Left ventricle myocardium superior (tissue), 1 donor: ENCODE measurements at places on chromosomes 2 and 18. TPM values are rescaled to one million over a fixed set of nuclear protein-coding genes. Genes with fewer than 3 reads are reported as not detected.
A peak's percentile ranks its signal among the peaks of the same experiment; 100 is the strongest.

DNA sequence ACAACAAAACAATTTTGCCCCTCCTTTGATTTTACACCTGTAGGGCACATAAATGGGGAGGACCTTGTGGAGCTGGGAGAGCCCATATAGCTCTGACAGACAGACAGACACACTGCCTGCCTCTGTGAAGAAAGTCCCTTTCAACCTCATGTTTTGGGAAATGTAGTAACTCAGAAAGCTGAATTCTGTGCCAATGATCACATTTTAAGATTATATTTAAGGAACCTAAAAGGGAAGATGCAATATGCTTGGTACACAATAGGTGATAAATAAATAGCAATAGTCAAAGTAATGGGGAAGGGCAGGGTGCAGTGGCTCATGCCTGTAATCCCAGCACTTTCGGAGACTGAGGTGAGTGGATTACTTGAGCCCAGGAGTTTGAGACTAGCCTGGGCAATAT, 446.4 kb upstream of the ID2 start:
- DNase-seq, result no peak

Gene ERMN
- total RNA-seq, result not detected

Gene CYP26B1
- 4.2 TPM for total RNA-seq

GRCh38 chr2:102839668-102840388, 78.0 kb downstream of the TMEM182 start:
- DNase-seq, result no peak

DNA sequence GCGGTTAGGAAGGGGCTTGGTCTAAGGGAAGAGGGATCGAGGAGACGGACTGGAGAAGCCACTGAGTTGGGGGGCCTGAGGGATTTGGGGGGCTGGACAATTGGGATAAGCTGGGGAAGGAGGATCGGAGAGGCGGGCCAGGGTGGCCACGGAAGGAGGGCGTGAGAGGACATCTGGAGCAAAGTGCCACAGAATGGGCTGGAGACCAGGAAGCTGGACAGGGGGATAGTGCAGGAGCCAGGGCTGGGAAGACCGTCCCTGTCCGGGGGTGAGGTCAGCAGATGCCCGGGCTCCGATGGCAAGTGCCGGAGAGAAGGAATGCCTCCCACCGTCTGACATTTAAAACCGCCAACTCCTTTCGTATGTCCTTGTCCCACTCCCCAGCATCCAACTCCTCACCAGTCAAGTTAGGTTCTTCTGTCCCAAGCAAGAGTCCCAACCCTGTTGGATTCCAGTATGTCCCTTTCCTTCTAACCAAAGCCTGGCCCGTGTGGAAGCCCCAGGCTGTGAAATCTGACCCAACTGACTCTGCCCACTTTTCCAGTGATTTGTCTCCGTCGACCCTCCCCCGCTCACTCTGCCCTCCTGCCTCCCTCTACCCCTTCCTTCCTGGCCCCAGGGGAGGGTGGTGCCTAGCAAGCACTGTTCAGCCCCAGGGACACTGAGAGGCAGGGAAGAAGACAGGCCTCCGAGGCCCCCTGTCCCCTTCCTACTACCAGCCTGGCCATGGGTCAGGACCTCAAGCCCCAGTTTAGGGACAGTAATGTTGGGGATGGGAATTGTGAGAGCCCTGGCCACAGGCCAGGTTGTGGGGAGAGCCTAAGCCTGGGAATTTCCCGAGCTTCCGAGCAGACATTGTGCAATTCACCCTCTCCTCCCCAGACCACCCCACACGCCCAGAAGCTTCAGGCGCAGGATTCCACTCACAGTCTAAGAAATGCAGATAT, 31.5 kb upstream of the TMBIM1 start:
- DNase-seq, result peak; percentile 45

GRCh38 chr2:238168196-238169047, 9.7 kb downstream of the ERFE start:
- no peak for DNase-seq

GRCh38 chr18:59927246-59927825, 27.5 kb downstream of the PMAIP1 start:
- DNase-seq, result no peak

GRCh38 chr18:48927286-48928080, 23.3 kb downstream of the SMAD7 start:
- no peak for DNase-seq

Gene IL1R2
- total RNA-seq, result 1.4 TPM

Gene PDE11A
- 4.4 TPM for total RNA-seq

GRCh38 chr18:37570336-37570930, 4.8 kb upstream of the CELF4 start:
- DNase-seq, result no peak

DNA sequence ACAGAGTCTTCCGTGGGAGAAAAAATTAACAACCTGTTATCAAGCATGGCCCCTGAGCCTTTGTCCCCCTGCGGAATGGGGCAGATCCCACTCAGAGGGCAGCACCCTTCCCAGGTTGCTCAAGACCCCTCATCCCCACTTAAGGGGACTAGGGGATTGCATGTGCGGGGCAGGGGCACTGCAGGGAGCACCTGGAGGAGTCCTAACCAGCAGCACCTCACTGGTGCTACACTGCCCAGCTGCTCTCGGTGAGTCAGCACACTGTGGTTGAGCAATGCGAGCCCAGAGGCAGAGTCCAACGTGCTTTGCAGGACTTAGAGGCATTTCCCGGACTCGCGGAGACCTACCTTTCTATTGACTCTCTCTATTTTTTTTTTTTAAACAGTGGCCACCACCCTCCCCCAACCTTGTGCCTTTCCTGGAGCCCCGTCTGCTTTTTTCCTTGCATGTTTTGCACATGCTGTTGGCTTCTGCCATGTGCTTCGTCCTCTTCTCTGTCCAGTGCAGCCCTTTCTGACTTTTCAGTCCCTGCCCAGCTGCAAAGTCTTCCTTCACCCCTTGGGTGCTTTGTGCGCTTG, 74.0 kb downstream of the IL1R2 start:
- DNase-seq, result peak; percentile 39

DNA sequence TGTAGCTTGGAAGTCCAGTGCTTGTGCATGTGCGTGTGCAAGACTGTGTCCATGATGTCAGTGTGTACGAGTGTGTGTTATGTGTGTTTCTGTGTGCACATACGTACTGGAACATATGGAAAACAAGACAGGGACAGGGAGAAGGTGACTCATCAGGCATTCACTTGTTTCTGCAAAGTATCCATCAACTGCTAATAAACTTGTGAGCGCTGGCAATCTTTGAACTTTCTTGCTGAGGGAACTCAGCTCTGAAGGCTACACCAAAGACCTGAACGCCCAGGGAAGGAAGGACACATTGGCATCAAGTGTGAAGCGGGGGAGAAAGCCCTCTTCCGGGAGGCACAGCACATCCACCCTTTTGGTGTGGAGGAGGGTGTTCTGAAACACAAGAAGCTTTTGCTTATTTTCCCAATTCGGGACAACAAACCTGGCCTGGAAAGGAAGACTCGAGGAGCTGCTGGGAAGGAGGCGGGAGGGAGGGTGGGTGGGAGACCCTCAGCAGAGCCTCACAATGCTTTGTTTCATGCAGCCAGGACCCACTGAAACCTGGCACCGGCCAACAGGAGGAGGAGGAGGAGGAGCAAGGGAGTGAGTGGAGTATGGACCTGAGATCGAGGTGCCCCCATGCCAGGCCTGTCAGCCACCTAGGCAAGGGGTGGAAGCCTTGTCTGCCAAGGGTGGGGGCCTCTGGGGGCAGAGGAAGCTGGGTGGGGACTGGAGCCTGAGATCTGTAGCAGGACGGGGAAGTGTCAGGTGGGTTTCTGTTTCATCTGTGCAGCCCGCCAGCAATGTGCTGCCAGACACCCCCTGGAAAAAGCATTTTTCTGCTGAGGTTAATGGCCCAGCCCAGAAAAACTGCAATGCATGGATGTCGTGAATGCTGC, 26.8 kb downstream of the SMAD7 start:
- DNase-seq, result no peak

Gene DNAJC5G
- total RNA-seq, result 2.1 TPM

DNA sequence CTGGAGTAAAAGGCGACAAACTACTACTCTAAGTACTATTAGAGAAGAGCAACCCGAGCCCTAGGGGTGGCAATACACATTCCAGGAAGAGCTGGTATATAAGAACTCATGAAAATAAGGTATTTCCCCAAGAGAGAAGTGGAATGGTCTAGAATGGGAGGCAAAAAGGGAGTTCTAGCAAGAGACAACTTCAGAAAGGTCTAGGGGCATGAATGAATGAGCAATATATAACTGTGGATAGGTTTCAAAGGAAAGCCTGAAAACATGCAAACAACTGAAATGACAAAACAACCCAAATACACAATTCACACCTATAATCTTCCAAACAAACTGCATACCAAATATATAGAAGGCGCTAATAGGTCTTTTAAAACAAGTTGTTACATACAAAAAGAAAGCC, 22.2 kb downstream of the TRIP12 start:
- DNase-seq, result no peak
